ENCODE measurements at places on chromosomes 16 and 17.

- DNase-seq: no peak
These were observed 14.7 kb downstream of the RABEP2 start for GRCh38 chr16:28910086-28911031.

DNA sequence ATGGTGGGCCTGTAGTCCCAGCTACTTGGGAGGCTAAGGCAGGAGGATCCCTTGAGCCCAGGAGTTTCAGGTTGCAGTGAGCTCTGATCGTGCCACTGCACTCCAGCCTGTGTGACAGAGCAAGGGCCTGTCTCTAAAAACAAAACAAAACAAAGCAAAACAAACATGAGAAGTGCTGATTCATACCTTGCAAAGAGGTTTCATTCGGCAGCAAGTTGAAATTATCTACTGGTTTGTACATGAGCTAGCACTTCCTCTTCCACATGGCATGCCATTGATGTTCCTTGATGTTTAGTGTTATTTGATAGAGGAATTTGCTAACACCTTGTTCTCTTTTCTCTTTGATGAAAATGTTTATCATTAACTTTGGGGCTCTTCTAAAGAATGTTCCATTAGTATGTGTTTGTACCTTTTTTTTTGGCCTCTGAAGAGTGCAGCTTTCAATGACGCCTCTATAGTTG, 50.6 kb downstream of the SPECC1 start:
- no peak for DNase-seq

GRCh38 chr16:88956546-88957432, 20.2 kb downstream of the CBFA2T3 start:
- no peak for DNase-seq

DNA sequence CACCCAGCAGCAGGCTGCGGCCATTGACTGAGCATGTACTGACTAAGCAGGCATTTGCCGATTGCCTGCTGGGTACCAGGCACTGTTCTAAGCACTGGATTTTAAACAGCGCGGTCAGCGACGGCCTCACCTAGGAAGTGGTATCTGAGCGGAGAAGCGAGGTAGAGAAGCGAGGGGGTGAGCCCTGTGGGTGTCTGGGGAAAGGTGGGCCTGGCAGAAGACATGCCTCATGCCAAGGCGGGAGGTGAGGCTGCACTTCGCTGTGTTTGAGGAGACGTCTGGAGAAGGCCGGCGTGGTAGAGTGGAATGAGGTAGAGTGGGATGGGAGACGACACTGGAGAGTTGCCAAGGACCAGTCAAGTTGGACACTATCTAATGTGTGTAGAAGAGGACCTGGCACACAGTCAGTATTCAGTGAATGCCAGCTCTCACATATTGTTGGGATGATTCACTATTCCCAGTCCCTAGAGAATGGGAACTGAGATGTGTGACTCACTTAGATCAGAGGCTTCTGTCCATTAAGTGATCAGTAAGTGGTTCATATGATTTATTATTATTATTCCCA, 14.4 kb downstream of the SYCE1L start:
- no peak for DNase-seq

- DNase-seq: no peak
These were observed 3.9 kb upstream of the FXR2 start for GRCh38 chr17:7618608-7619007.

DNA sequence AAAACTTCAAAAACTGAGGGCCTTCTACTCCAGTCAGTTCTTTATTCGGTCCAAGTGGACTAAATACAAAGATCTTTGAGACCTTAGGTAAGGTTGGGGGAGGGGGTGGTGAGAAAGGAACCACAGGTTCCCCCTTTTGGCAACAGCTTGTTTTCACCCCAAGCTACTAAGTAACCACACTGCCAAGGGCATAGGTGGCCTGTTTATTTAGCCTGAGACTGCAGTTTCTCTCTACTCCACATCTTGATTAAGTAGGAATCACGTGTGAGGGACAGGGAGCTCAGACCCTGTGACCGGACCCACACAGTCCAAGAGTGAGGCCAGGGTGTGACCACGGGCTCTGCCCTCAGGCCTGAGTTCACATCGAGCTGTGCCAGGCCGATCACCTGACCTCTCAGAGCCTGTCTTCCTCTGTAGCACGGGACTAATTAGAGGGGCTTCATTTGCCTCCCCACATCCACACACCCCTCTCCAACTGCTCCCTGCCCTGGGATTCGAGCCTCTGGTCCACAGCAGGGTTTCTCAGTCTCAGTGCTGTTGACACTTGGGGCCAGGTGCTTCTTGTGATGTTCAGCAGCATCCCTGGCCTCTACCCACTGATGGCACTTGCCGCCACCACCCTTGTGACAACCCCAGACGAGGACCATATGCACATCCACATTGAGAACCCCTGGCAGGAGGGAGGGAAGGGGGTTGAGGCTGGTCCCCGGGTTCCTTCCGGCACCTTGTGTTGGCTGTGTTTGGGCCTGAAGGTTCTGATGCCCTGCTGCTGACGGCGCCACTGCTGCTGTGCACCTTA, 17.8 kb downstream of the ST6GALNAC2 start:
- no peak for DNase-seq

GRCh38 chr16:73280388-73280787, 232.5 kb upstream of the ZFHX3 start:
- DNase-seq: no peak

DNA sequence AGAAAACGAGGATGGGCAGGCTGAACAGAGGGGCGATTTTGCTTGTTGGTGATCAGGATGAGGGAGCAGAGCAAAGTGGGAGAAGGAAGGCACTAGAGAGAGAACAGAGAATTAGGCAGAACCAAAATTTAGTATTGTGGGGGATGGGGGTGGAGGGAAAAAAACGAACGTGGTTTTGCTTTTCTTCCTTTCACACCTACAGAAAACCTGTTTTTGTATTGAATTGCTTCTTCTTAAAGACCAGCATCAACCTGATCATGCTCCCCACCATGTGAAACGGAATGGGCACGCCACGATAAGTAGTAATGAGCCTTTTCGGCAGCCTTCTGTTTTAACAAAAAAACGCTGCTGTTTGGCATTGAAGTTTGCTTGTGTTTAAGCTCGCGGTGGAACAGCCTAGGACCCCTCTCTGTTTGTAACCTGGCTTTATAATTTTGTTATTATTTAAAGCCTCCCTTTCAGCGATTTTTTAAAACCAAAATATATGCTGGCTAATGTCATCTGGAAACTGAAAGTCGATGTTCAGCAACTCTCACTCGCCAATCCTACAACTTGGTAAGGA, 36.8 kb downstream of the ERCC4 start:
- DNase-seq: no peak

- DNase-seq: no peak
These were observed 39.7 kb upstream of the CREBBP start for GRCh38 chr16:3920206-3920605.

GRCh38 chr17:43039646-43040045, 14.6 kb downstream of the RND2 start:
- DNase-seq: no peak

GRCh38 chr16:84036131-84036530, 6.5 kb downstream of the SLC38A8 start:
- DNase-seq: no peak

DNA sequence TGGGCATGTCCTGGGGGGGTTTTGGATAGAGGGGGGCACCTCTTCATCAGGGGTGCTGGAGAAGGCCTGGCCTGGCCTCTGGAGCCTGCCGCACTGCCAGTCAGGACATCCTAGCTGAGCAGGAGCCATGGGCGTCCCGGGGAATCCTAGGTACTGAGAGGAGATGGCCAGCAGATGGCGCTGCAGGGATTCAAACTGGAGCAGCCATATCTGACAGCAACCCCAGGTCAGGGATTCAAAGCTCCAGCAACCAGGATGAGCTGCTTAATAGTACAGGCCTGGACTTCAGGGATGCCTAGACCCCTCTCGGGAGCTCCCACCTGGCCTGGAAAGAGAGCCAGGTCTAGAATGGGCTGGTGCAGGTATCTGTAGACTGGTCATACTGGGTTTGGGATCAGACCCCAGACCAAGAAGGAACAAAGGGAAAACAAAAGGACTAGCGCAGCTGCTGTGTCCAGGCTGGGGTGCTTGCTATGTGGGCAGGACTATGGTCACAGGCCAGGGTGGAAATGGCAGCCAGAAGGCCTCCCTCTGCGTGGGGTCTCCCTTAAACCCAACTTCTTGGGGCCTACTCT, 306.9 kb upstream of the RBFOX1 start:
- no peak for DNase-seq

- no peak for DNase-seq
These were observed 117.9 kb downstream of the SPACA3 start for GRCh38 chr17:33109336-33110072.

GRCh38 chr17:37089956-37090355, 141.2 kb downstream of the AATF start:
- peak; percentile 41 for DNase-seq

- no peak for DNase-seq
These were observed 42.9 kb downstream of the TBC1D16 start for GRCh38 chr17:79992649-79993389.

DNA sequence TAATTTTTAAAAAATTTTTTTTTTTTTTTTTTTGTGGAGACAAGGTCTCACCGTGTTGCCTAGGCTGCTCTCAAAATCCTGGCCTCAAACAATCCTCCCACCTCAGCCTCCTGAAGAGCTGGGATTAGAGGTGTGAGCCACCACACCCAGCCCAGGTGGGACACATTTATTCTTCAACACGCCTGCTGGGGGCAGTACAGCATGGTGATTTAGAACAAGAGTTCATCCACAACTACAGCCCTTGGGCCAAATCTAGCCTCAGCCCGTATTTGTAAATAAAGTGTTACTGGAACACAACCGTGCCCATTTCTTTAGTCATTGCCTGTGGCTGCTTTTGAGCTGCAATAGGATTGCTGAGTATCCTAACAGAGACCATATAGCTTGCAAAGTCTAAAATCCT, 92.8 kb downstream of the KATNIP start:
- DNase-seq: no peak

- DNase-seq: no peak
These were observed 10.0 kb downstream of the POLDIP2 start for GRCh38 chr17:28347261-28347891.

GRCh38 chr17:48759288-48759687, 30.7 kb upstream of the HOXB13 start:
- no peak for DNase-seq

- DNase-seq: no peak
These were observed 26.6 kb downstream of the UNK start for GRCh38 chr17:75811174-75811573.

DNA sequence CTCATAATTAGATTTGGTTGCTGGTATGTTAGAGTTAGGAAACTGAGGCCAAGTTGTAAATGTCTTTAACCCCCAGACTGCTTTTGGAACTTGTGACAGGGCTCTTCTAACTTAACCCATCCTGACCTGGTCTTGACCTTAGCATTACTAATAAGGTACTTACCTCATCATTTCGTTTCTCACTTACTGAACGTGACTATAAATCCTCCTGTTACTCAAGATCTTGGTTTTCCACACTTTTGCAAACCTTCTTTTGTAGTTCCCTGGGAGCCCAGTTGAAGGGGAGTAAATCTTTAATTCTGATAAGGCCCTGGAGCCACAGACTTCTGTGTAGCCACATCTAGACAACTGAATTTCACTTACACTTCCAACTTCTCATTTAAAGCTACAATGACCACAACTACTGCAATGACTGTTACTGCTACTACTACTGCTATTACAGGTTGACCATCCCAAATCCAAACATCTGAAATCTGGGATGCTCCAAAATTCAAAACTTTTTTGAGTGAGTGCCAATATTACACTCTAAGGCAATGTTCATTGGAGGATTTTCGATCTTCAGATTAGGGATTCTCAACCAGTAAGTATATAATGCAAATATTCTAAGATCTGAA, 248.8 kb upstream of the TBX2 start:
- DNase-seq: no peak

DNA sequence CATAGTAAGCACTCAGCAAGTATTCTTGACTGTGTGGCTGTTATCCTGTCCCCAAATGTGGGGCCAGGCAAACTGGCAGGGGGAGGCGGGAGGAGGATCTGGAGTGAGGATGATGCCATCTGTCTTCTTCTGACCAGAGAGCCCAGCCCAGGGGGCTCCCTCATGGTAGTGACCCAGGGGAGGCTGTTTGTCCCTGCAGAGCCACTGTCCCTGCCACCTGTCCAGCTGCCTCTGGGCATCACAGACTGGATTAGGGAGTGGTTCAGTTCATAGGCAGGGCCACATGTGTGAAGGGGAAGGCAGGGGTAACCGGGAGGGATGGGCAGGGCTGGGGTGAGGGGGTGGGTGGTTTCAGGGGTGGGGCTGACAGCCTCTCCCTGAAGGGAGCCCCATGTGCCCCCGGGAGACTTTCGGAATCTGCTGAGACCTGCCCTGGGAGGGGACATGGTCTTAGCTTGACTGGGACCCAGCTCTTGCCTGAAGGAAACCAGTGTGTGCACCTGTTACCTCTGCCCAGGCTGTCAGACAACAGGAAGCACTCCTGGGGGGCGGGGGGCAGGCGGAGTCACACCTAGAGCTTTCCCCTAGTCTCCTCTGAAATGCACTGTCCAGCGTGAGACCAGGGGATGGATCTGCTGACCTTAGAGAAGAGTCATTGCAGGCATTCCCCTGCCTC, 15.2 kb downstream of the ARHGAP23 start:
- DNase-seq: no peak

GRCh38 chr17:81607431-81607830, 29.5 kb downstream of the NPLOC4 start:
- no peak for DNase-seq

- DNase-seq: no peak
These were observed 32.6 kb downstream of the NUBP1 start for GRCh38 chr16:10776280-10776679.

DNA sequence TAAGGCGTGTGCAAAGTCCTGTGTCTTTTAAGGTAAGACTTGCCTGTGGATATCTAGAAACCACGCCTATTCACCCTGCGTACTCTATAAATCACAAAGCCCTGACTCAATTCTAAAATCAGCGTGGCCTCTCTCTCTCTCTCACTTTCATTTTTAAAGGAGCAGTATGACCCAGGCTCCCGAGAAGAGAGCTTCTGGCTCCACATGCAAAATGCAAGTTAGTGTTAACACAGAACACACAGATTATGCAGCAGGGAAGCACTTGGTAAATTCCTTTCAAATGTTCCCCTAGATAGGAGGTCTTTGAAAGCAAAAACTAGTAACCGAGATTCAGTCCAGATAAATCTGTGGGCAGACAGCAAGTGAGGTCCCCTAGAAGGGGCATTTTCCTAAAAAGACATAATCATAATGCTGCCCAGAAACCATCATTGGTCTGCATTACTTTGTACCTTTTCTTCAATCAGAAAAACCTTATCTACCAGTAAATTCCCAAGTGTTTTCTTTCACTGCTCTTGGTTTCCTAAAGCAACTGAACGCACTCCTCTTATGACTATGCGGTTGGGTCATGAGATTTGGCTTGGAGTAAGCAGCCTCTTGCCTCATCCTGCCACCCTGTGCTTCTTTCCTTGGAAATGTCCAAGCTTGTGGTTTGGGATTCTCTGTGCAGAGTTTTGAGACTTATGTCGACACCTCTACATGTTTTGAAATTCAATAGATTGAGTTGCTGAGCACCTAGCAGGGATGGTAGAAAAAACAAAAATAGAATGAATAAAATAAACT, 31.7 kb upstream of the KCNJ2 start:
- no peak for DNase-seq

Data from T-helper 9 cell (primary cell).